ENCODE measurements at places on chromosomes 5 and 9.

DNA sequence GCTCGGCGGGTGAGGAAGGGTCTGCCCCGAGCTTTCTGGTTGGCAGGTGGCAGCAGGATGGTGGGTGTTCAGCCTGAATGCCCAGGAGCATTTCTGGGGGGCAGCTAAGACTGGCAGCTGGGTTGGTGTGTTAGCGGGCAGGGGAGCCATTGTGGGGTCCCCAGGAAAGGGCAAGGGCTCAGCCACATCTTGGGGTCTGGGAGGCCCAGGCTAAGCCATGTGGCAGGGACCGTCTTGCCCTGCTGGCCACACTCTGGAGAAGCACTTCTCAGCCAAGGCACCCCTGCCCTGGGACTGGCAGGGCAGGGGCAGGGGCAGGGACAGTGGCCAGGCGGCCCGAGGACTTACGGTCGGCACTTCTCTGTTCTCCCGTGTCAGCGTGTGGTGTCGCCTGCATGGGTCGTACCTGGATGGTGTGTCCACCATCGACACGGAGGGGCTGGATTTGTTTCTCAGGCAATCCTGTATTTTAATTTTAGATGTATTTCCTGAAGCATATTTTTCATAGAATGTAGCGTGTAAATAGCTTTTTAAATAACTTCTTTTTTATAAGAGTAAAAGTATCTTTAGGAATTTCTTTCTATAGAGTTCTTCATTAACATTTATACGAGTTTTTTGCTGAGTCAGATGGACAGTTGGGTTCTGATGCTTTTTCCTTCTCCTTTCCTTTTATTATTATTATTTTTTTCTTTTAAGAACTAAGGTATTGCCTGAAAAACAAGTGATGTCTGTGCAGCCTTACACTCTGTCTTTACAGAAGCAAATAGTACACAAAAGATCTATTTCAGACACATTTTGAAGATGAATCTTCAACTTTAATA, 102.0 kb downstream of the PHF2 start:
- DNase-seq = no peak

GRCh38 chr5:173310218-173310769, 17.9 kb downstream of the STC2 start:
- DNase-seq = no peak

GRCh38 chr5:113520429-113520828, 6.9 kb downstream of the YTHDC2 start:
- no peak for DNase-seq

DNA sequence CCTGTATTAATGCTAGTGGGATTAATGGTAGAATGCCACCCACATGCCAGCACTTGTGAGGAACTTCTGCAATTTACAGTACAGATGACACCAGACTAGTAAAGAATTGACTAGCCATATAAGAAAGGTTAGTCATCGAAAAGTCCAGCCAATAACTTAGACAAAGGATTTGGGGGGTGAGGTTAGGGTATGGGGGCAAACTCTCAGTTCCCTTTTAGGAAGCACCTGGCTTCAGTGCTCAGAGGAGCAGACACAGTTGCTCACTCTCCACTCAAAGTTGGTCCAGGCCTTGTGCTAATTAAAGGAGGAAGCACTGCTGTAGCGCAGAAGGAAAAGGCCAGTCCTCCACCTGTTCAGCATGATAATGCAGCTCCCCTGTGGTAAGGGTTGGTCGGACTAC, 25.2 kb downstream of the TGFBR1 start:
- no peak for DNase-seq

DNA sequence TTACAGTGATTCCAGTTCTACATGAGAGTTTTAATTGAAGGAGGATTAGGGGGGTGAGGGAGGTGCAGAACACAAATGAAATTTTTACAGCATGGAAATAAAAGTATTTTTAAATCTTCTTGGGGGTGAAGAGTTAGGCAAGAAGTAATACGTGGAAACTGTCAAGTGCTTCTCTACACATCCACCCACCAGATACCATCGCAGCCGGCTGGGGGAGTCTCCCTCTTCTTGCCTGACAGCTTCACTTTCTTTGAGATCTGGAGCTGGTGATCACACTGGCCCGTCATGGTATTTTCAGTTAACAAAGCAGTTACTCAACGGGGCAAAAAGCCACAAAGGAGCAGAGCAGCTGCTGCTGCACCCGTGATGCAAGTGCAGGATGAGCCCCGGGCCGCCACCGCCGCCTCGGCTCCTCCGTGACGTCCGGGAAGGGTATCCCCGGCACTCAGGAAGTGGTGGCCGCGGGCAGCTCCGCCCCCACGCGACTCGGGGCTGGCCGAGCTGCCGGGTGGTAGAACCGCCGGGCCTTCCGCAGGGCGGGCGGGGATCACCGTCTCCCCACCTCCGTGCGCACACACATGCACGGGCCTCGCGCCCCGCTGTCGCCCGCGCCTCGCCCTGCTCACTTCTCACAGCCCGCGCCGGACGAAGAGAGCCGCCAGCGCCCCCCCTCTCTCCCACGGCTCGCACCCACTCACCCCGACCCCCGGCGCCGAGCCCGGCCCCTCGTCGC, 2.4 kb upstream of the NR4A3 start:
- DNase-seq = peak; percentile 67

DNA sequence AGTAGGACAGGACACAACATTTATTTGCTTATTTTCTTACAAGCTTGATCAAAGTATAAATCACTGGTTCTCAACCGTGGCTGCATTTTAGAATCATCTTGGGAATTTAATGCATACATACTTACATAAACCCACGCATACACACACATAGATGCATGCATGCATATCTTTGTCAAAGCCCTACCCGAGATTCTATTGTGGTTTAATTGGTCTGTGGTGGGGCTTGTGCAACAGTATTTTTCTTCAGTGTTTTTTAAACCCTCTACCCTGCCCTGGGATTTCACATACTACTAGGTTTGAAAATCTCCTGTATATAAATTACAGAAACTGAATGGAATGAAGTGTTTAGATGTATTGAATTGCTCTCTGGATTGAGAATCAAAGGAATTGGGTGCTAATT, 1166.2 kb downstream of the MAT2B start:
- no peak for DNase-seq

GRCh38 chr9:126261584-126262356, 64.9 kb upstream of the MVB12B start:
- DNase-seq = no peak

DNA sequence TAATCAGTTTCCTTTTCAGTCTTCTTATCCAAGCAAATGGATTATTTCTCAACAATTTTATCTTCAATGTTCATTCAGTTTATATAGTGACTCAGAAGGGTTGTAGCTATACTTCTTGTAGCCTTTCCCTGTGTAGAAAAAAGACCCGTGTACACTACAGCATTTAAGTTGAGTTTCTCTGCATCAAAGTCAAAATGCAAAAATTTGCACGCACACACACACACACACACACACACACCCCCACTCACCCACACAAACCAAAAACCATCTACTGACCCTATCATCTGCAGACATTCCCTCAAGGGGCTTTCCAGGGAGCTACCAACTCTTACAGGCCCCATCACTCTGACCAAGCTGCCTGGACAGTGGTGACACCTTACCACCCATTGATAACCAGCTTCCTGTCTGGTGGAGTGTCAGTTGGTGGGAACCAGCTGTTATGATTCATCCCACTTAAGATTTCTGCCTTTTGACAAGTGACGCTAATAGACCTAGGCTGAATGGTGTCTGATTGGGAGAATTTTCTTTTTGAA, 12.2 kb upstream of the ELL2 start:
- no peak for DNase-seq

GRCh38 chr5:96962540-96962991, 26.7 kb downstream of the LNPEP start:
- DNase-seq = no peak

GRCh38 chr5:150215979-150216944, 26.4 kb downstream of the SLC6A7 start:
- DNase-seq = no peak

GRCh38 chr9:77177894-77178794, 810 bp downstream of the VPS13A start:
- DNase-seq = peak; percentile 47

DNA sequence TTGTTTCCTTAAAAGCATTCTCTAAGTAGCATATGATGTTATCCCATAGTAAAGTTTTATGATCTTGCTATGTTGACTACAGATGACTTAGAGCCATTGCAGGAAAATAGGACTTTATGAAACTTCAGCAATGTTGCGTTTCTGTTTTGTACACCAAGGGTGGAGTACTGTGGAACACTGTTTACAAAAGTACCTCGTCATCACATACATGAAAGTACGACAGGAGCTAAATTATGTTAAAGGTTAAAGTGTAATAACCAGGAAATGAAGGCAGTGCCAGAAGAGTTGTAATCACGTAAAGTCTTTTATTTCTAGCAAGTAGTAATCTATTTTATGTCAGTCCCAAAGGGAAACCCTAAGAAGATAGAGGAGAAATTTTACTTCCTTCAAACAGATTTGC, 50.9 kb downstream of the C9orf85 start:
- no peak for DNase-seq
